ENCODE measurements at places on chromosomes 12 and 14. TPM values are rescaled to one million over a fixed set of nuclear protein-coding genes. Genes with fewer than 3 reads are reported as not detected.

DNA sequence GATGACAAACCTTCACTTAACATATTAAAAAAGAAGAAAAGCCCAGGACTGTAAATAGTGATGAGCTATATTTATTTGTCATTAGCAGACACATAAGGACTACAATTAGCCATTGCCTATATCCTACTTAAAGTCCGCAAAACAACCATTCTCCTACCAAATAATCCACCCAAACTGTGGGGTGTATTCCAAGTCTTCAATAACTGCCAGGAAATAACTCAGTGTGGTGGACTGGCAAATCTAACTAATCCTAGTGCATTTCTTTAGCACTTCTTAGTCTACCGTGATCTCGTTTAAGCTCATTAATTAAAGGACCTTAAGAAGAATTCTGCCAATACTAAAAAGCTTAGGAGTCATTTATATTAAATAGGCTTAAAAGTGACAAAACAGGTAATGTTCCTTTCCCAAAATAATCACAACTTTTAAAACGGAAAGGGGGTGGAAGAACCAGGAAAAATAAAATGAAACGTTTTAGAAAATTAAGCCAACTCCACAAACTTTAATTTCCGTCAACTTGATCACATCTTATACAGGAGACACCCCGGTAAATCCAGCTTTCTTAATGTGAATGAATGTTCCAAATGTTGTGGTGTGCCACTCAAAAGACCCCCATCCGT, 1.8 kb downstream of the NOVA1 start:
- DNase-seq: no peak

GRCh38 chr14:29028973-29029582, 262.5 kb downstream of the FOXG1 start:
- DNase-seq: no peak

GRCh38 chr12:20946732-20947131, 136.2 kb downstream of the SLCO1B3 start:
- DNase-seq: no peak

DNA sequence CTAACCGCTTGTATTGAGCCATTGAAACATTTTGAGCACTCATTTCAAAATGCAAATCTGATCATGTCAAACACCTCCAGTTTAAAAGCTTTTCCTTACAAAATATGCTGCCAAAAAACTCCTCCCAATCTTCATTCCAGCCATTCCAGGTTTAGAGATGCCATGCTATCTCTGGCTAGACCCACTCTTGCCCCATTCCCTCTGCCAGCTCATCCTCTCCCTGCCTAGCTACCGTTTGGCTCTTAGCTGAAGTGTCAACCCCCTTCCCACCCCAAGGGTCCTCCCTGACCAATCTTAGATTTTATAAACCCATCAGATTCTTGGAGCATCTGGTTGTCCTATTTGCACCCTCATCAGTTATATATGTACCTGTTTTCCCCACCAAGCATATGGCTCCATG, 75.0 kb downstream of the SCAF11 start:
- DNase-seq: no peak

ARMH4 gene
- not detected for total RNA-seq

NUDT14 gene
- 31.6 TPM for total RNA-seq

DNA sequence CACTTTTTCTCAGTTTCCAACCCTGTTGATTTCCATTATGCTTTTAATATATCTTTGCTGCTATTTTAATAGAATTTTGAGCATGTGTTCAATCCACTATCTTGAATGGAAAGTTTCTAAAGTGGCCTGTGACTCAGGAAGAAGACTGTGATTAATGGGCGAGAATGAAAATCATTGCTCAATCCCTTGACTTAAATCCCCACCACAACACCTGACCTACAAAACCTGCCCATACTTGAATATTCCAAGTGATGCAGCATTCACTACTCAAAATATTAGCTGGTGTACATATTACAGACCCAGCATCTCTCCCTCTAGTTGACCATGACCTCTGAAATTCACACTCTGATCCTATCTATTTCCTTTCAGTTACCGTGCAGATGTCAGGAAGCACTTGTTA, 1.3 kb upstream of the OAS3 start:
- DNase-seq: no peak

DNA sequence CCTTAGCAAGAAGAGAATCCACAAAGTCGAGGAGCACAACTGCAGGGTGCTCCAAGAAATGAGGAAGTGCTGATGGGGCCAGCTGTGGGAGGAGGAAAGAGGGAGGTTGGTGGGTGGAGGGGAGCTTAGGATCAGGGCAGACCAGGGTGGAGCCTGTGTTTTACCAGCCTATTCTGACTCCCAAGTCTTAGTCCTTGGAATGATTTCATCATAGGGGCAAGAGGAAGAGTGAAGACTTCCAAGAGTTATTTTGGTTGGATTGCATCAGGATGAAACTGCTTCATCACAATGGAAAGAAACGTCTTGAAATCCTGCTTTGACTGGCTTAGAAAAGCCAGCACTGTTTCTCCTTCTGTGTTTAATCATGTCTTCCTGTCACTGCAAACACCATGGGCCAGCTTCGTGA, 194.0 kb downstream of the DPF3 start:
- DNase-seq: peak; percentile 22

LRFN5 gene
- 0.95 TPM for total RNA-seq

DNA sequence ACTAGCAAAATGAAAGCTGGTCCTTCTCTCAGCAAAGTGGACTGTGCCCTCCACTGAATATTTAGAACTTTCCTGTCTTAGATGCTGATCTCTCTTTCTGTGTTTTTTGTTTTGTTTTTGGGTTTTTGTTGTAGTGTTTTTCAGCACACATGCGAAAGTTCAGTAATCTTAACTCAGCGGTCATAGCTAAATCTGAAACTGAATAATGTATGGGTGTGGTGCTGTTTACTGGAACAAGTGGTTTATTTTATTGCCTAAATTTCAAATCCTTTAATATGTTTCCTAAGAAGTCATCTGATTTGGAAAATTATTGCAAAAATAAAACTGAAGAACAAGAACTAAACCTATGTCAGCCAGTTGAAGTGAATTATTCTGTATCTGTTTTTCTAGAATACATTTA, 116.0 kb upstream of the LRIG3 start:
- DNase-seq: no peak

DNA sequence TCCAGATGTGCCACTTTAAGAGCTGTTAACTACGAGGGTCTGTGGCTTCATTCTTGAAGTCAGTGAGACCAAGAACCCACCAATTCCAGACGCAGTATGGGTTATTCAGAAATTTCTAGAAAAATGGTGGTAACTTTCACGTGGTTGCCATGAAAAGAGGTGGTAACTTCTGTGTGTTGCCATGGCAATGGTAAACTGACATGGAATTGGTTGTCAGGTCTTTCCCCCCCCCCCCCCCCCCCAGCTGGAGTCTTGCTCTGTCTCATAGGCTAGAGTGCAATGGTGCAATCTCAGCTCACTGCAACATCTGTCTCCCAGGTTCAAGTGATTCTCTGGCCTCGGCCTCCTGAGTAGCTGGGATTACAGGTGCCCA, 18.8 kb upstream of the VWF start:
- no peak for DNase-seq

DNA sequence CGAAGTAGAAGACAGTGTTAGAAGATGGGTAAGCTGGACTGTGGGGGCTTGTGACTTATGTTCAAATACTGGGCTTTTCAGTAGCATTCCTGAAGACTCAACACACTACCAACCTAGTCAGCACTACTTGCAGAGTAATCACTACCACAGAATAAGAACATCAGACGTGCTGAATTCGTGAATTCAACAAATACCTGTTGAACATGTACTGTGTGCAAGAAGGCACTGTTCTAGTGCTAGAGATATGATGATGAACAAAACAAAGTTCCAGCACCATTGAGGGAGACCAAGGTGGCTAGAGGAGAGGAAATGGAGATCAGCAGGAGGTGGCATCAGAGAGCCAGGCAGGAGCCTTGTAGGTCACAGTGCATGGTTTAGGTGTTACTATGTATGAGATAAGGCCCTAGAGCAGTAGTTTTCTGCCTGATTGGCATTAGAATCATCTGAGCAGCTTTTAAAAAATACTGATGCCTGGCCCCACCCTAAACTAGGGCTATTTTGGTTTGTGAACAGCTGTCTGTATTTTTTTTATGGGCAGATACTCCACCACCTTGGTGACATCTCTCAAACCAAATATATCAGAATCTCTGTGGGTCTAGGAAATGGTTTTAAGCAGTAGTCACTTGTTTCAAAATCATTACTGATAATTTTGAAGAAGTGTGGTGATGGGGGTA, 26.8 kb downstream of the FERMT2 start:
- no peak for DNase-seq

- no peak for DNase-seq
Measured at GRCh38 chr12:121762269-121762668, 31.2 kb downstream of the RHOF start.

IGF1 gene
- not detected for total RNA-seq

GRCh38 chr12:105937009-105937408, 201.7 kb downstream of the NUAK1 start:
- no peak for DNase-seq

MYH6 gene
- total RNA-seq: not detected

DNA sequence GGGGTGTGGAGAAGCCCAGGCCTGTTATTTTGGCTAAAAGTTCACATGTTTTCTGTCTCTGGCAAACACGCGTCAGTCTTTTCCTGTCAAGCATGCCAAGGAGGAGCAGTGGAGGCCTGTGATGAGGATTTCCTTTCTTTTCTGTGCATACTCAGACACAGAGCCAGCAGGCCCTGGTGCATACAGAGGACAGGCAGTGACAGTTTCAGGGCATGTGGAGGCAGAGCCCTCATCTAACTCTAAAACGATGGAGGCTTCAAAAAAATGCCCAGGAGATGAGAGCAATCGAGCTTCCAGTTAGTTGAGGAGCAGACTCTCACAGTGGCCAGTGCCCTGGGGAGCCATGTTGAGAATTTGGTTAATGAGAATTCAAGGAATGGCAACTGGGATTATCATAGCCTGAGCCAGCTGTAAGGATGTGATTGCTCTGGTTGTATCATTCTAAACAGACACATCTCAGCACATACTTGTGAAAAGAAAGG, 66.5 kb downstream of the TRAFD1 start:
- DNase-seq: no peak

All from B cell (primary cell).